ENCODE measurements at places on chromosomes 13 and 19.
A peak's percentile ranks its signal among the peaks of the same experiment; 100 is the strongest.

- DNase-seq: no peak
Observed at GRCh38 chr13:85564598-85564997, 234.6 kb downstream of the SLITRK6 start.

GRCh38 chr13:107964395-107964794 lies 250.9 kb downstream of the LIG4 start:
- DNase-seq: no peak

DNA sequence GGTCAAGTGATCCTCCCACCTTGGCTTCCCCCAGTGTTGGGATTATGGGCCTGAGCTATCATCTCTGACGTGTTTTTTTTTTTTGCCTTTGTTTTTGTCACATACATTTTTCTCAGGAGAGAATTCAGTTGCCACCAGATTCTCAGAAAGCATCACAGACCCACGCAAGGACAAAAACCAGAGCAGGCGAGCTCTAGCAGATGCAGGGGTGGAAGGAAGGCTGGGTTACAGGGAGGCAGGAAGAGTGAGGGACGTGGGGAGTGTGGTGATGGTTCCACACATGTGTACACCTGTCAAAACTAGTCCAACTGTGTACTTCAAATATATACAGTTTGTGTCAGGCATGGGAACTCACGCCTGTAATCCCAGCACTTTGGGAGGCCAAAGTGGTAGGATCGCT lies 4.3 kb downstream of the TMEM161A start:
- no peak for DNase-seq

GRCh38 chr19:5993648-5994358 lies 15.9 kb upstream of the RANBP3 start:
- no peak for DNase-seq

- DNase-seq: no peak
Observed at GRCh38 chr13:105464249-105464648, 1071.2 kb downstream of the EFNB2 start.

DNA sequence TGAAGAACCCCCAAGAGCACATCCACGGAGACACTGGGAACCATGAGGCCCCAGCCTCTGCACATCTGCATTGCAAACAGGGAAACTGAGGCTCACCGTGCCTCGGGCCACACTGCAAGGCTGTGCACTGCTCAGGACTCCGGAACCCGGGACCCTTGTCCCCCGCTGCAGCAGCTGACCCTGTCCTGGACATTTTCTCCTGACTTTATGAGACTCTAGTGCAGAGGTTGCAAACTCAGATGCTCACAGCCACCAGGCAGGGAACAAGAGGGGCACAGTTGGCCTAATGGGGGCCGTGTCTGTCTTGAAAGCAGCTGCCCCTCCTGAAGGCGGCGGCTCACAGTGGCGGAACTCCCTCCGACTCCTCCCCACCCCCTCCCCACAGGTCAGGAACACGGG lies 16.5 kb upstream of the IGLON5 start:
- DNase-seq: no peak

GRCh38 chr19:3178377-3178972 lies at the start of gene S1PR4:
Gene S1PR4, plus strand, starts transcription at chr19:3178769. Its CDS starts 24 bp downstream, at chr19:3178793.
- DNase-seq: peak; percentile 72

DNA sequence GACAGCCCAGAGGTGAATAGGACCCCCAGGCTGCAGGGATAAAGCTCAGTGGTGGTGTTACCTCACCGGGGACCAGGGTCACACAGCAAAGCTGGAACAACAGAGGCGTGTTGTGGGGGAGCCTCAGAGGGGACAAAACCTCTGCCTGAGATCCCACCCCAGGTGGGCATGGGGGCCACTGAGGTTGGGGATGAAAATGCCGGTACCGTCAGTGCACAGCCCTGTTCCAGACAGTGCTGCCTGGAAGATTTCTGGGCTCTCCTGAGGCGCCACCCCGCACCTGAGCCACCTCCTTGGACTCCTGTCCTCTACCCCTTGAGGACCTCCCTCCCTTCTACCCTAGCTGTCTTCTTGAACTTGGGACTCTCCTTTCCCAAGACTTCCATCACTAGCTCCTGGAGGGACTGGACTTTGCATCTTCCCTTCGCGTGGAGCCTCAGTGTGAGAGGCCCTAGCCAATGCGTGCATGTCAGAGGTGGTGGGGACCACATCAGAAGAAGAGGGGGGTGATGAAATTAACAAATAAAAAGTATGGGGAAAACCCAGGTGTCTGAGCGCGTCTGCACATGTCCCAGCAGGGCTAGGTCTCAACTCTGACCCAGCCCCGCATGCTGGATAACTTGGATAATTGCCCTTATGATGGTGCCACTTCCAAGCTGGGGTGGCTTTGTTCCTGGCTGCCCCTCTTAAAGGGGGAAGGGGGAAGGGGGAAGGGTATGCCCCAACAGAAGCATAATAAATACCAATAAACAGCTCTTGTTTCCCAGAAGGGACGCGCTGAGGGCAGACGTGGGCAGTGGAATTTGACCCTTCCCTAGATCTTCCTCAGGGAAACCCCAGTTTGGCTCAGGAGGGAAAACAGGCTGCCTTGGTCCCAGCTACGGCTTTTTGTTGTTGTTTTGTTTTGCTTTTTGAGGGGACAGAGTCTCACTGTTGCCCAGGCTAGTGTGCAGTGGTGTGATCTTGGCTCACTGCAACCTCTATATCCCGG lies 11.6 kb downstream of the CNFN start:
- DNase-seq: no peak

GRCh38 chr19:32471095-32471494 lies 65.5 kb downstream of the DPY19L3 start:
- no peak for DNase-seq

- DNase-seq: peak; percentile 83
Observed at GRCh38 chr19:38229585-38230073, 5.6 kb upstream of the DPF1 start.

GRCh38 chr13:113749967-113750366 lies 9.1 kb upstream of the TMEM255B start:
- no peak for DNase-seq

DNA sequence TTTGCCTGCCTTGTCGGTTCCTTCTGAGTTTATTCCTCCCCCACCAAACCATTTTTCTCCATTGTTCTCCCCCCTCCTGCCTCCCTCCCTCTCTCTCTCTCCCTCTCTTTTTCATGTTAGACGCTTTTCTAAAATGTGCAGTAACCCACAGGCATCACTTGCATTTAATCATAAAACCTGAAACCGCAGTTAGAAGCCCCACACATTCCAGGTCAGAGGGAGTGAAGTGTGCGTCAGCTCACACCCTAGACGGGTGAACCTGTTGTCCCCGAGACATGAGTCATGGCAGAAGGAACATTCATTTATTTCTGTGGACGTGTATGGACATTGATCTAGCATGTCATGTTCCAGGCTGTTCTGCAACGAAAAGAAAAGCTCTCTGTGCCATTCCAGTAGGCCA lies 19.9 kb downstream of the ONECUT3 start:
- DNase-seq: no peak

DNA sequence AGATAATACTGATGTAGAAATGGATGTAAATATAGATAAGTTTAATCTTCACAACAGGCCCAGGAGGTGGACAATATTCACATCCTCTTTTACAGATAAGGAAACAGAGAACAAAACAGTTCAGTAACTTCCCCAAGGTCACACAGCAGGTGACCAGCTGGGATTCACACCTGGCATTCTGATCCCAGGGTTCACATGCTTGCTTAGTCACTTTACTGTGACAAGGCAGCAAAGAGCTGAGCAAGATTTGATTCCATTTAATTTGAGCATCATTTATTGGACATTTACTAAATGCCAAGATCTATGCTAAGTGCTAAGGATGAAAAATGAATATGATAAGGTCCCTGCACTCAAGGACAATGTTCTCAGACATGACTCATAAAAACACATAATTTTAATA lies 94.1 kb upstream of the STARD13 start:
- DNase-seq: no peak

DNA sequence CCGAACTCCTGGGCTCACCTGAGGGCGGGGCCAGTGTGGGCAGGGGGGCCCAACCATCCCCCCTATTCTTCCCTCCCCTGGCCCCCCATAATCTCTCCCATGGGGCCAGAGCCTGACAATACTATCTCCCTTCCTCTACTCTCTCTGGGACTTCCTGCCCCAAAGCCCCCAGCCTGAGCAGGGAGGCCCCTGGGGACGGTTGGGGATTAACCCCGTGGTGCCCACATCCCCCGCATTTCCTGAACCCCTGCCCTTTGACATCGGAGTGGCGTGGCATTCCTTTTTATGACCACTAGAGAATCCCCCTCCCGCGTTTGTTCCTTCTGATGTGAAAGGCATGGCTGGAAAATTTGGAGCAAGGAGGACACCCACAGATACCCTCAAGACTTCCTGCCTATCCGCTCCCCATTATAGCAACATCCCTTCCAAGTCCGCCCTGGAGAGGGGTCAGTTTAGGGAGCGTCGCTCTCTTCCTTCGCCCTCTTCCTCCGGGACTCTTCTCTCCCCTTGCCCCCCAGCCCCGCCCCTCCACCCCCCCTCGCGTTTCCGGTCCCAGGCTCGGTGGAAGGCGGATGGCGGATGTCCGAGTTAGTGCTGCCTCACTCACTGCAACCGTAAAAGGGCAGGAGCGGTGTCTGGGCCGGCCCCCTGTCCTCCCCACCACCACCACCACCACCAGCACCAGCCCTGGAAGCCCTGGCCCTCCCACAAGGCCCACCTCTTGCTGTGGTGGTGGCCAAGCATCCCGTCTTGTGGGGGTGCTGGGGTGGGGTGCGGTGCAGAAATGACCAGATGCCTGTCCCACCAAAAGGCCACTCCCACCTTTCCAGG lies 1.8 kb downstream of the VASP start:
- DNase-seq: peak; percentile 69

DNA sequence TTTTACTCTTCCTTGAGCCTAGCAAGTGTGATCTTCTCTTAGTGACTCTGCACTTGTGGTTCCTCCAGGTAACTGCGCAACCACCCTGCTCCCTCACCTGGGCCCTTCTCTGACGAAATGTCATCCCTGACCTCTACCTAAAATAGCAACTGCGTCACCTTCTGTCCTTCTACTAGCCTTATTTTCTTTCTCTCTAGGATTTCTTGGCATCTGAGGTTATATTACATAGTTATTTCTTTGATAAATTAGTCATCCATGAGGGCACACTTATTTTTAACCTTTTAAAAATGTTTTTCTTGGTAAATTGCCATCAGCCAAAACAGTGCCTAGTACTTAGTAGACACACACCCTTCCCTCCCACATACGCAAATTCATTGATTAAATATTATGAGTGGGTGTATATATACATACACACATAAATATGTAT lies 355.5 kb downstream of the ENOX1 start:
- DNase-seq: no peak

DNA sequence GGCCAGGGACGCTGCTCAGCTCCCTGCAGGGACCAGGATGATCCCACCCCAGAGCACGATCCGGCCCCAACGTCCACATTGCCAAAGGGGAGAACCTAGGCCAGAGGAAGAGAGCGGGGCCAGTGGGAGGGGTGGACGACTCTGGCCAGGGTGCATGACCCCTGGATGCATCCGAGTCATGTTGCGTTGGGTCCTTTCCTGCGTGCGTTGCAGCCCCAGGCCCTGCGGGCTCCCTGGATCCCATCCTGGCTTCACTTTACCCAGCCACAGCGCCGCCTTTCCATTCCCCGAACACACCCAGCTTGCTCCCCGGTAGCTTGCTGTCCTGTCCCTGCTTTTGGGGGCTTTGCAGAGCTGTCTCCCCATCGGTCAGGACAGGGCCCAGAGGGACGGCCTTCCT lies 10.5 kb downstream of the PLIN4 start:
- no peak for DNase-seq

- DNase-seq: no peak
Observed at GRCh38 chr13:106042996-106043581, 492.4 kb downstream of the EFNB2 start.

- no peak for DNase-seq
Observed at GRCh38 chr19:35858311-35858710, 1.6 kb downstream of the KIRREL2 start.

DNA sequence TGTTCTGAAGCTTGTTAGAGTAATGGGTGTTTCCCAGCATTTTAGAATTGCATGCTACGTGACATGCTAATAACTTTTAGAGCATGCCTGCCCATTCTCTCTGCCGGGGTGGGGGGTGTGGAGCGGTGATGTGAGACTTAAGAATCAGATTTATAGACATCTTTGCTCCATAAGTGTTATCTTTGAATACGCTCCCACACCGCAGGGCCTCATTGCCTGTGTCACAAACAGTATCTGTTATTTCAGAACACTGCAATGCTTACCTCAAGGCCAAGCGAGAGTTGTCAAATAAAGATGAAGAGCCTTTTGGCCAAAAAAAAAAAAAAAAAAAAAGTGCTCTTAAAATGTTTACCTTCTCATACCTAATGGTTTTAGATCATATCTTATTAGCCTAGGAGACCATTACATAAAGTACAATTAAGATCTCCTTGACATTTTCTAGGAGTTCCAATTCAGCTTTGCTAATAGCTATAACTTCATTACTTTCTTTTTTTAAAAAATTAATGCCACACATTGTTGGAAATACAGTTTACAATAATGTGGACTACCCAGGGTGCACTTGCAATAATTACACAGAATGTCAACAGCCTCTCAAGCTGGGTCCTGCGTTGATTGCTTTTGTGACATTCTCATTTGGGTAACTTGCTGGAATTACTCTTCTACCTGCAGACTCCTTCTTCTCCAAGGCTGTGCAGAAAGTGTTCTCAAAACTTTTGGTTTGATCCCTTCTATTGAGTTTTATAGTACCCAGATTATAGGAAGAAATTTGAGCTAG lies 525.3 kb downstream of the KLF12 start:
- no peak for DNase-seq

DNA sequence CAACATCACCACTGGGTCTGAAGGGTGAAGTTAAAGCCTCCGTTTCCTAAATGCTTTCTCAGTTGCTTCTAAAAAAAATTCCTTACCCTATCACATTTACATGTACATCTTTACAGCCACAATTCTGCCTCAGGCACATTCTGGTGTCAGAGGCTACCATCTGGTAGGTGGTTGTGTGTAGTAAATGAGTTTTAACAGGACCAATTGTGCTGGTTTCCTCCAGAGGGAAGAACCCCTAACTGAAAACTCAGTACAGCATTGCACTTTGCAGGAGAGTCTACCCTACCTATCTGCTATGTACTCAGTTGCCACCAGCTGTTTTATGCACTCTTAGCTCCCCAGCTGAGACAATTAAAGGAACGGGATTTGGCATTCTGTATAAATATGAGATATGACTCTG lies 1576.5 kb downstream of the PCDH9 start:
- DNase-seq: no peak

Measured in stimulated activated CD8-positive, alpha-beta memory T cell treated with anti-CD3 and anti-CD28 coated beads, Interleukin-4, amount 100 ng/mL, for 48 hours (primary cell).